Mesothelial cell of epicardium (in vitro differentiated cells): ENCODE measurements at places on chromosomes 7 and 10.
A peak's percentile ranks its signal among the peaks of the same experiment; 100 is the strongest.

DNA sequence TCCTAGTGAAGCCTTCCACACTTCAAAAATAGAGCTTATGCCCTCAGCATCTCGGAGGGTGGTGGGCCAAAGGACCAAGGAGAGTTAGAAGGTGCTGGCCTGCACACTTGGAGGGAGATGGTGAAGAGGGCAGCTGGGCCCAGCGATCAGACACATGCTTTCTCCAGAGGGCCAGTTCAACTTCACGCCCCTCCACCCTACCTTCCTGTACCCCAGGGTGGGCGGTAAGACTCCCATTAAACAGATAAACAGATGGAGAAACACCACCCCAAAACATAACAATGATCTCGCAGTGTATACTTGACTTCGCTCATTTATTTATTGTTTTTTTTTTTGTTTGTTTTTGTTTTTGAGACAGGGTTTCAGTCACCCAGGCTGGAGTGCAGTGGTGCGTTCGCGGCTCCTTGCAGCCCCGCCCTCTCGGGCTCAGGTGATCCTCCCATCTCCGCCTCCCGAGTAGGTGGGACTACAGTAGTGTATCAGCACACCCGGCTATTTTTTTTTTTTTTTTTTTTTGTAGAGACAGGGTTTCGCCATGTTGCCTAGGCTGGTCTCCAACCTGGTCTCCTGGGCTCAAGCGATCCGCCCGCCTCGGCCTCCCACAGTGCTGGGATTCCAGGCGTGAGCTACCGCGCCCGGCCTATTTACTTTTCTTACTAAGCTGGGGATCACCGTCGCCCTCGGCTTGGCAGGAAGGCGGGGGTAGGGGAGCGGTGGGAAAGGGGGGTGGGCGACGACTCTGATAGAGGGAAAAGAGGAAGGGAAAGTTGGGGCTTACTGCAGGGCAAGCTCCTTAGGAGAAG is 1.8 kb downstream of the C10orf95 start:
- peak; percentile 63 for DNase-seq

DNA sequence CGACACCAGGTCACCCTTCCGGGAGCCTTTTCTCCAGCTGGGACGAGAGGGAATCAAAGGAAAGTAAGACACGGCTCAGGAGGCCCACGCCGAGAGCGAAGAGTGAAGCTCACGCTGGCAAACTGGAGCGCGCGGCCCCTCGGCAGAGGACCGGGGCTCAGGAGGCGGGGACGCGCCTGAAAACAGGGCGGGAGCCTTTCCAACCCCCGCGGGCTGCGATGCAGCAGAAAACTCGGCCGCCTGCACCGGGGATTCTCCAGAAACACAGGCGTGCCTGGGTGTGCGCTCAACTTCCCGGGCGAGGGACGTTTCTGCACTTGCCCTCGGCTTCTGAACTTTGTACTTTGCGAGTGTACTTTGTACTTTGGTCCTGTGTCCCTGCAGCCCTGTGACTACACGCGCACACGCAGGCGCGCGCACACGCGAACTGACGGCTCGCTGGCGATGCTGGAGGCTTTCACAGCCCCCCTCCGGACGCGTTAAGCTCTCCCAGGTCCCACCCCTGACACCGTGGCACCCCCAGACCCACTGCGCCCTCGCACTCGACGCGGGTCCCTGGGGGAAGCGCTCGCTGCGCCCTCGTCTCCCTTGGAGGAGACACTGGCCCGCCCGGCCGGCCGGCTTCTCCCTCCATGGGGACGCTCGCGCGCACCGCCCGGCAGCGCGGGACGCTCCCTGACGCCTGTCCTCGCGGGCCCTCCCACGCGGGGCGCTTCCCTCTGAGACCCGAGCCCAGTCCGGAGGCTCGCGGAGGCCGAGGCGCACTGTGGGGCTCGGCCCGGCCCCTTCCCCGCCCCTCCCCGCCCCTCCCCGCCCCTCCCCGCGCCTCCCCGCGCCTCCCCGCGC is 588 bp upstream of the PAOX start:
- peak; percentile 58 for DNase-seq

DNA sequence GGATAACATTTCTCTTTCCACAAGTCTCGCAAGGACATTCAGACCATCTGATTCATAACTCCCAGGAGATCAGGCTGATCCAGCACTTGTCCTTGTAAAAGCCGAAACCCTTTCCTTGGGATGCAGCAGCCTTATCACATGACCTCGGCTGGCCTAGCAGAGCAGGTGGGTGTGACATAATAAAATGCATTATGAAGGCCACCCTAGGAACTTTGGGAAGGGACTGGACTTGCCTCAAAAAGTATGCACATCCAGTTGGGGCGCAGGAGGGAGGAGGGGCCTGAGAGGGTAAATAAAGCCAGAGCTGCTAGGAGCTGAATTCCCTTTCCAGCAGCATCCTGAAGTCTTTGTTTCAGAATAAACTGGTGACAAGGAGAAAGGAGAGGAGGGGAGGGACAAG is 260.8 kb downstream of the SNX13 start:
- no peak for DNase-seq

GRCh38 chr7:138569418-138569817 is 109.4 kb downstream of the TRIM24 start:
- no peak for DNase-seq

GRCh38 chr7:142409471-142409870 is 151.6 kb upstream of the PRSS58 start:
- no peak for DNase-seq

DNA sequence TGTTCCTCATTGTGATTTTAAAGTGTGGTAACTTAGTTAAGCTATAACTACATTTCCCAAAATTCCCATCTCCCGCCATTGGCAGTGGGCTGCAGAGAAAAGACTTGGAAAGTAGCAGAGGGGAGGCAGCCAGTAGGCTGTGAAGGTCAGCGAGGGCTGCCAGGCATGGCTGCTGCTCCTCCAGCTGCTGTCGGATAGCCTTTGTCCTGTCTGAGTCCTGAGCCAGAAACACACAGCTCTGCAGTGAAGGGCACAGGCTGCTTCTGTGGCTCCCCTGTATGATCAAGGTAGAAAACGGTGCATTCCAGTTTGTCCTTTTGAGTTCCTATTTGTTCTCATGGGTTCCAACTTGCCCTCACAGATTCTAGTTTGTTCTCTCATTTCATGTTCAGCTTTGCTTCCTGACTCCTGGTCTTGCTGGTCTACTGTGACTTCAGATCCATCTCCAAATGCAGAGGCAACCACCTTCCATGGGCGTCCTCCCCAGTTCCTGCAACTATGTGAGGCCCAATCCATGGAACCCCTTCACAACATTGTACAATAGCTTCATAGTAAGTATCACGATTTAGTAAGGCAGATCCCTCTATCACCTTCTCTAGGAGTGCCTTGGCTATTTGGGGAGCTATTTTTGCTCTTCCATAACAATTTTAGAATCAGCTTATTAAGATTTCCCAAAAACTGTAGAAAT is 31.7 kb downstream of the SYPL1 start:
- no peak for DNase-seq
